Stimulated activated CD8-positive, alpha-beta memory T cell treated with anti-CD3 and anti-CD28 coated beads, Interleukin-4, amount 100 ng/mL, for 24 hours (primary cell): ENCODE measurements at places on chromosomes 1 and 21.

GRCh38 chr1:7652061-7652460 lies 119.0 kb upstream of the VAMP3 start:
- no peak for DNase-seq

DNA sequence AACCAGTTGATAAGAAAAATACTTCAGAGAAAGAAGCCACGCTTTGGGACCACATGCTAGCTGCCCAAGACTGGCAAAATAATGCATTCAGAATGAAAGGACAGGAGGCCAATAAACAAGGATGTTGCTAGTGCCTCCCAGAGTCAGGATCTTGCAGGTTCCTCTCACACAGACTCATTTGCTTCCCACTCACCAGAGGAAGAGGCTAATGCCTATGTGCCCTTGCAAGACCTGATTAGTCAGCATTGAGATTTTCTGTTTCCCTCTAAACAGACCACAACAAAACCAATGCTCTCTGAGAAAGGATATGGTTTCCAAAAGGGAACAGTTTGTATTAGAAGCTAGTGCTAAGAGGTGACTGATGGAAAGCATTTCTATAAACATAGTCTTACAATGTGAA lies 85.7 kb downstream of the NRDC start:
- no peak for DNase-seq

DNA sequence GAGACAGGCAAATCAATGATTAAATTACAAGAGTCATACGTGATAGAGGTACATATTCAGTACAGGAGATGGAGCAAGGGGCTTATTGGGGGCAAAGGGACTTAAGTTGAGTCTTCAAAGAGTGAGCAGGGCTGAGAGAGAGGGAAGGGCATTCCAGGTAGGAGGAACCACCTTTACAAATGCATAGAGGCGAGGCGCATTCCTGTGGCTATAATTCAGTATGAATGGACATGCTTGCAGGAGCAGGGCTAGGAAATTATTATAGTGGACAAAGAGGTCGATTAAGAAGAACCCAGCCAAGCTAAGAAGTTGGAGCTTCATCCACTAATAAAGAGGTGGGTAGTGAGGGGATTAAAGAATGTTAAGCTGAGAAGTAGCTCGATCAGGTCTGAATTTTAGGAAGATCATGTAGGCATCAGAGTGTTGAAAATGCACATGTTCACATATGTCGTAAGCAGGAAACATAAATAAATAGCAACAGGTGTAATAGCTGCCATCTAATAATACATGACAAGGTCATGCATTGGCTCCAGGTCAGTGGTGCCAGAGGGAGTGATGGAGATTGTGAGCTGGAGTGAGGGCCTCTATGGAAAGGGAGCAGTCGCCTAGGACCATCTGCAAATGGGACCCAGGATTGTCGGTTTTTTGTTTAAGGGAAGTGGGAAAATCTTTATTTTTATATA lies 12.0 kb upstream of the HNRNPU start:
- DNase-seq = no peak

- no peak for DNase-seq
Measured at GRCh38 chr1:21614419-21615115, 54.6 kb downstream of the RAP1GAP start.

GRCh38 chr1:94105581-94105952 lies 15.4 kb downstream of the ABCA4 start:
- no peak for DNase-seq
